Calu3 (cell line): ENCODE measurements at places on chromosomes 12 and 14.

DNA sequence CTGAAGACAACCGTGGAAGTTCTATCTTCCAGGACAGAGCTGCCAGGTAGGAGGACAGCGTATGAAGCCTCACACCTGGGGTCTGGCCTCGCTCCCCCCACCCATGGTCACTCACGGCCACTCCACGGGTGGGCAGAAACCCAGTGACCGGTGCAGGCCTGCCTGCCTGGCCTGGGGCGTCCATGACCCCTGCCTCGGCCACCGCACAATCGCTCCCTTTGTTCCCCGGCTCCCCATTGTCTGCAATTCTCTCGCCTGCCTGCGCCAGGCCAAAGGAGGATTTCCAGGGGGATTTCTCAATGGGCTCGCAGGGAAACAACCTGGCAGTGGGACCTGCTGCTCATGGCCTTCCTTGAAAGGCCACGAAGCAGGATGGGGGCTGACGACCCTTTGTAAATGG is 22.6 kb downstream of the CCDC85C start:
- DNase-seq, result no peak

DNA sequence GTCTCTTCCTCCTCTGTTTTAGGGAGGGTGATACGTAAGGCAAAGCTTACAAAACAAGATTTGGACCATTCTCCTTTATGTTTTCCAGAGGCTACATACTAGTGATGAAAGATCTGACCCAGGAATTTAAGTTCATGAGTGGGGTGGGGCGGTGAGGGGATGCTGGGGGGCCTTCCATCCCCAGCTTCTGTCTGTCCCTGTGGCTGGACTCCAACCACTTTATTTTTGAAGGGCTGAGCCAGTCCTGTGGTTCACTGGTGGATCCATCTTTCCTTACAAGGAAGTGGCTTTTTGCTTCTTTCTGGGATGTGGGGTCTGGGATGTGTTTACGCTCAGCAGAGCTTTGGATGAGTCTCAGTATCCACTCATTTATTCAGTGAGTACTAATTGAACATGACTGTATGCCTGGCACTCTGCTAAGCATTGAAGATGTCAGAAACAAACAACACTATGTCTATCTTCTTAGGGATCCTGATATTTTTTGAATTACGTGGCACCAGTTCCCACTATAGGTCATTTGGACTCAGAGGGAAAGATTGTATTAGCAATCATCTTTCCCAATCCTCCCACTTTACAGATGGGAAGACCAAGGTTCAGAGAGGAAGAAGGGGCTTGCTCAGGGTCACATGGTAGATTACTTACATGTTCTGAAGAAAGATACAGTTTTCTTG is 291.8 kb upstream of the TBX3 start:
- DNase-seq, result no peak

- DNase-seq, result no peak
Observed at GRCh38 chr12:90299666-90300065, 591.0 kb upstream of the ATP2B1 start.

DNA sequence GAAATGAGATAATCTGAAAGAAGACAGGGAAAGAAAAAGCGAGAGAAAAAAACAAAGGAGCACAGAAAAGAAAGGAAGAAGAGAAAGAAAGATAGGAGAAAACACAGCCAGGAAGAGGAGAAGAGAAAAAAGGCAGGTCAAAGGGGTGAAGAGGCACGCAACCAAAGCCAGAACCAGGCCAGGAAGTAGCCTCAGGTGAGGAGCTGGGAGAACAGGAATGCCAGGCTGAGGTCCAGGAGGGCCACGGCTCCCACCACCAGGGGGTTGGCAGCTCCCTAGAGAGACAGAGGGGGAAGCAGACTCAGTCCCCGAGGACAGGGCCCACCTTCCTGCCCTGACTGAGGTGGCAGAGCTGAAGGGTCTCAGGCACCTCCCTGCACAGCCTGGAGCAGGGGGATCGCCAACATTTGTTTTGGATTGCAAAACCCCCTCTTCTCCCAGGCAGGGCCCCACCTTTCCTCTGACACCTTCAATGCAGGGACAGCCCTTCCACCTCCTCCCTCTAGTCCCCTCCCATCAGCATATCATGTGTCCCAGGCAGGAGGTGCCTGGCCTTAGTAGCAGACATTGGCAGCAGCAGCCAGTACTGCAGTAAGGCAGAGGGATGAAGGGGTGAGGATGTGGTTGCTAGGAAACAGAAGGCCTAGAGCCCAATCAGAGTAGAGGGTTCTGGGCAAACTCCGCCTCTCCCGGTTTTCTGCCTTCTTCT is 2.0 kb upstream of the AP1G2 start:
- DNase-seq, result peak; percentile 42

DNA sequence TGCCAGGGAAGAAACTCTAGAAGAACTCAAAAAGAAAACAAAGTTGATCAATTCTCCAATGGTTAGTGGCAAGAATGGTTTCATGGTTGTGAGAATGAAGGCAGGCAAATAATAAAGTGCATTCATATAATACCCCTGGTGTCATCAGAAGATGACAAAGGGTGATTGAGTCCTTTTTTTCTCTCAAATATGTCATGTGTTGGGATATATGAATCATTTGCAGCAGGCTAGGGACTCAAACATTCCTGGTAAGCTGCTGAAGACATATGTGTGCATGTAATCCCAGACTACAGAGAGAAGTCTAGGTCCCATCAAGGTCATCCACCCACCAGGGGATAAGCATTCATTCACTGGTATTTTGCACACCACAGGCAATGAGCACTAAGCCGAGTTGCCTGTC is 82.4 kb upstream of the MYF6 start:
- no peak for DNase-seq

GRCh38 chr12:131389054-131390013 is 321.6 kb upstream of the SFSWAP start:
- no peak for DNase-seq

GRCh38 chr12:107992870-107993451 is 136.1 kb upstream of the WSCD2 start:
- DNase-seq, result peak; percentile 53

DNA sequence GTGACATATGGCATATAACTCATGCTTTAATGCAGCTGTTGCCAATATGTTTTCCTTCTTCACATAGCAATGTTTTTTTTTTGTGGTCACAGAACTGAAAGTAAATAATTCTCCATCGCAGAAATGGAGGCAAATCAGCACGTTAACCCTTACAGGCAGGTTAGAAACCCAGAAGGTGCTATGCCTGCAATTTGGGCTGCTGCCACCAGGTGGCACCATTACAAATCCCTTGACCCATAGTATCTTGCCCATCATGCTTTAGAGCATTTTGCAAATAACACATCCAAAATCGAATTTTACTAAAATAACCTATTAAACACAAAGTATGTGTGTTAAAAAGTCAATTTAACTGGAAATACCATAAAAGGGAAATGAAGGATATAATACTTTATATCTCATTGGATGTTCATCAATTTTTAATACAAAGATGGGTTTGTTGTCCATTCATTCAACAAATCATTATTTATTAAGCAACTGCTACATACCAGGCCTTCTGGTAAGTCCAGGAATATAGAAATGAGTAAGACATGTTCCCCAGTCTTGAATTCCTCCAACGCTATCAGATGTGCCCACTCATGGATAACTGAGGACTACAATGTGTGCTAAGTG is 340.1 kb downstream of the GLT1D1 start:
- peak; percentile 41 for DNase-seq

GRCh38 chr12:102957339-102958050 is at the start of gene ASCL1:
Gene ASCL1, plus strand, starts transcription at chr12:102957674. Its CDS starts 571 bp downstream, at chr12:102958245.
- DNase-seq, result peak; percentile 13

DNA sequence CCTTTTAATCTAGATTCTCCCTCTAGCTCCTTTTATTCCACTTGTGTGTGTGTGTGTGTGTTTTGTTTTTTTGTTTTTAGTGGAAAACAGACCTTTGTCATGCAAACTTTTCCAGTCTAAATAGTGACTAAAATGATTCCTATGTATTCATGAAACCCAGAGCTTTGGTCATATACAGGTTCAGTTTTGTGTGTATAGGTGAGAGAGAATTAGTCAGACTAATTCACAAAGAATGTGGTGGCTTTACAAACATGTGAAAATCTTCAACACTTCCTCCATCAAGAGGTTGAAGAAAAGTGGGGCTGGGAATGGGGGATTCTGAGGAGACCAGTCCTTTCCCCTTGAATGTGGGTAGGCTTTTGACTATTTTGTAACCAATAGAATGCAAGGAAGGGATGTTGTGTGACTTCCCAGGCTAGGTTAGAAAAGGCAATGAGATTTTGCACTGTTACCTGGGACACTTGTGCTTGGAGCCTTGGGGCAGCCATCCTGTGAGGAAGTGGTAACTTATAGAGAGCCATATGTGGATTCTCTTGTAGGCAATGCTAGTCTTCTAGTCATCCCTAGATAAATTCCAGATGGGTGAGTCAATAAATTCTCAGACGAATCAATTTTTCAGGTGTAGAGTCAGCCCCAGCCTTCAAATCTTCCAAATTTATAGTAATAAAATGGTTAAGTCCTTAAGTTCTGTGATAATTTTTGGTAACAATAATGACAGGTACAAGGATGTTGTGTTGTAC is 236.1 kb downstream of the CEP128 start:
- DNase-seq, result peak; percentile 1

DNA sequence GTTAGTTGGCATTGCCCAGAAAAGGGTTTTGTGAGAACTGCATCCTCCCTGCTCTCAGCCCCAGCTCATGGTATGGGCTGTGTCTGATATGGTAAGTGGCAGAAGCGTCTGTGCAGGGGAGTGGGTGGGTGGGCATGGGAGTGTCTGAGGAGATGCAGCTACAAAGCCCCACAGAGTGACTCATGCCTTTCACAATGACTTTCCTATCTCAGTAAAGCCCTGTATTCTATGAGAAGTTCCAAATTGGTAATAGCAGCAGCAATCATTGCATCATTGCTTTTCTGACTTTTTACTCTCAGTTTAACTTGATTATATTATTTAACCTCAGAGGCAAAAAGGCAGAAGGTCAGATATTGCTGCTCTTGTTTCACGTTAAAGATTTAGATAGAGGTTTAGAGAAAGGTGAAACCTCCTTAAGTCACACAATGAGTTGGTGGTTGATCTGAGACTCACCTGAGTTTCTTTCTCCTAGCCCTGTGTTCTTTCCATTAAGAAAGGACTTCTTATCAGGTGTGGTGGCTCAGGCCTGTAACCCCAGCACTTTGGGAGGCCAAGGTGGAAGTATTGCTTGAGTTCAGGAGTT is 171.7 kb downstream of the SLC5A8 start:
- DNase-seq, result no peak

DNA sequence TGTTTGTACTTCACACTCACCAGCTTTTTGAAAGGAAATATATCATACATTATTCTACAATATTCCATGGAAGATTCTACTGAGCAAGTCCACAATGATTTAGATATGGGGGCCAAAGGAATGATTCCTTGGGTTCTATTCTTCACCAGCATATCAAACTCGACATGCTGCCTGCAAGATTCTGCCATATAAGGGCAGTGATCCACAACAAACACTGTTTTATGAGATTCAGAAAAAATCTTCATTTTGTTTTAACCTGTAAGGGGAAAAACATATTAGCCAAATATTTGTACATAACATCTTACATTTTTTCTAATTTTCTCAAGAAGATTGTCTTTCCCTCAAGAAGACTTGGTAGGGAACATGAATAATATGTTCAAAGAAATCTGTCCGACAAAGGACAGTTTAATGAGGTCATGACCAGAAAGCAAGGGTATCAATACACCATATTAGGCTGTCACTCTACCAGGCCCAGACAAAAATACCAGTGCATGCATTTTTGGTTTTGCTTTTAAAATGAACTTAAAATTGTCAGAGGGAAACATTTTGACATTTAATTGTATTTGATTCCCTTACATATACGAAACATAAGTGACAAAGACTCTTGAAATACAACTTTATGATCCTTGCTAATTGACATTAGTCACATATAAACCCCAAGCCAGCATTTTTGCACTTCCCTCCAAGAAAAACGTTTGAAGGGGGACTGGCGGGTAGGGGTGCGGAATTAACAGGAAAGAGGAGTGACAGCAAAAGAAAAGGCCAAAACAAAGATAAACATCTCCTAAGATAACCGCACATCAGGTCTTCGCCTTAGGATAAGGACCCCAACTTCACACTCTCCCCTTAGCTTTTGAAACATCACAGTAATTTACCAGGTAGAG is 980 bp downstream of the INTS13 start:
- DNase-seq, result no peak

- DNase-seq, result no peak
Observed at GRCh38 chr12:89309440-89309802, 42.9 kb downstream of the DUSP6 start.

- DNase-seq, result no peak
Observed at GRCh38 chr12:16509411-16509810, 96.6 kb downstream of the LMO3 start.

- no peak for DNase-seq
Observed at GRCh38 chr12:3417937-3418462, 73.0 kb upstream of the PRMT8 start.

DNA sequence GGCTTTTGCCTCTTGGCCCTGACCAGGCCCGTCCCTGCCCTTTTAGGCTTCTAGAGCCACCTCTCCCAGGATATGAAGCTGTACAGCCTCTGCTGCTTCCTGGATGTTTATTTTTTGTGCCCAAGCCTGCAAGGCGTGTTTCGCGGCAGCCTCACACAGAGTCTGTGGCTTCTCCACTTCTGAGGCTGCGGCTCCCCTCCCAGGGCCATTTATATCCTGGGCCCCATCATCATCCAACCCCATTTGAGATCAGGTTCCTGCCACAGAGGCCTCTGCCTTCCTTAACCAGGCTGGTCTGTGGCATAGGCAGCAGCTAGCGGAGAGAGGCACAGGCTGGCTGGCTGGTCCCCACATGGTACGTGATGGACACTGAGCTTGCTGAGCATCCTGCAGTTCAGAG is 114.1 kb upstream of the PWP1 start:
- no peak for DNase-seq

- peak; percentile 84 for DNase-seq
Observed at GRCh38 chr12:68932961-68933893, at the start of gene CPM. Gene CPM, minus strand, starts transcription at chr12:68933171. Its CDS starts 334 bp downstream, at chr12:68932837.

GRCh38 chr14:68823434-68824206 is 30.8 kb upstream of the ZFP36L1 start:
- peak; percentile 59 for DNase-seq

GRCh38 chr14:60514741-60515491 is 6.0 kb downstream of the SIX6 start:
- peak; percentile 59 for DNase-seq

- no peak for DNase-seq
Observed at GRCh38 chr14:101849125-101849524, 87.6 kb downstream of the PPP2R5C start.

GRCh38 chr12:92434607-92435025 is 268.2 kb upstream of the PLEKHG7 start:
- no peak for DNase-seq
